ENCODE measurements at places on chromosomes 2 and 18. TPM values are rescaled to one million over a fixed set of nuclear protein-coding genes. Genes with fewer than 3 reads are reported as not detected.

DNA sequence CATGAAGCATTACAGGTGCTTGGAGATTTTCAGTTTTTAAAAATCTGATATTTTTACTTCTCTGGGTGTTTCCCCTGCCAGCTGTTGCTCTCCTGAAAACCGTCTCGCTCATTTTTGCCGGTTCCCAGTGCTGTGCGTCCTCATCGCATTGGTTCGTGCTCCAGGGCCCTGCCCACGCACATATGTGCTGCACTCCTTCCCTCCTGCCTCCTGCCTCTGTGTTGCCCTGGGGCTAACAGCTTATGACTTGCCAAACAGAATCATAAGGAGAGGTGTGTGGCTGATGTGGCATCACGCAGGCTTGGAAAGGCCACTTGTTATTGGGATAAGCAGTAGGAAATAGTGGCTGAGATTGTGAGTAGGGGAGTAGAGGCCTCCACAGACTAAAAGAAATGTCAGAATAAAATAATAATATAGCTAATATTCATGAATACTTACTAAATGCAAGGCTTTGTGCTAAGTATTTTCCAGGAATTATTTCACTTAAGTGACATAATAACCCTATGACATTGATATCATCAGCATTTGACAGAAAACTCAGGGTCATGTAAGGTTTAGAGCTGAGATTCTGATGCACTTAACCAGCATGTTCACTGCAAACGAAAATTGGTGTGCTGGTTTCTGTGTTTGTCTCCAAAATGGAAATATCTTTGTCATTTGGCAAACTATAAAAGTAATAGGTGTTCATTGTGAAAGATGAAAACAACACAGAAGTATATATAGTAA, 53.5 kb downstream of the SLC4A1AP start:
- no peak for DNase-seq

RBM43 gene
- total RNA-seq: 6.9 TPM

PLGLB1 gene
- total RNA-seq: not detected

RESP18 gene
- not detected for total RNA-seq

COL4A3 gene
- 8.6 TPM for total RNA-seq

All from tibial nerve (tissue), 4 donors.